A549 (cell line): ENCODE measurements at places on chromosomes 5 and 9.

GRCh38 chr9:76423216-76424177 is 29.3 kb upstream of the RFK start:
- DNase-seq = no peak

- DNase-seq = no peak
These were observed 17.8 kb upstream of the OLFM1 start for GRCh38 chr9:135069558-135070197.

- no peak for DNase-seq
These were observed 276.8 kb downstream of the GAS1 start for GRCh38 chr9:86670536-86670935.

DNA sequence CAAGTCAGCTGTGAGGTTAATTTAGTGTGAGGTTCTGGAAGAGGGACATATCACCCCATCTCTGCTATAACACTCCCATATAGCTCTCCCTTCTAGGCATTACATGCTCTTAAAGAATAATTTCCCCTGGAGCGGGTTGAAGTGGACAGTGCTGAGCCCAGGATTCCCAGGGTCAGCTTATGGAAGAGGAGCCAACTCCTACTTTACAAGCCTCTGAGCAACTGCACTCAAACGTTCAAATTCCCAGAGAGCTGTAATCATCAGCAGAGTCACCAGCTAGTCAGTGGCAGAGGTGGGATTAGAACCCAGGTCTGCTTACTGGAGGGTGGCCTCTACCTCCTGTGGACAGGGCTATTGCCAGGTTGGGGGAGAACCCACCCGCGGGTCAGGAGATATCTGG is 1.4 kb downstream of the NEURL1B start:
- no peak for DNase-seq

DNA sequence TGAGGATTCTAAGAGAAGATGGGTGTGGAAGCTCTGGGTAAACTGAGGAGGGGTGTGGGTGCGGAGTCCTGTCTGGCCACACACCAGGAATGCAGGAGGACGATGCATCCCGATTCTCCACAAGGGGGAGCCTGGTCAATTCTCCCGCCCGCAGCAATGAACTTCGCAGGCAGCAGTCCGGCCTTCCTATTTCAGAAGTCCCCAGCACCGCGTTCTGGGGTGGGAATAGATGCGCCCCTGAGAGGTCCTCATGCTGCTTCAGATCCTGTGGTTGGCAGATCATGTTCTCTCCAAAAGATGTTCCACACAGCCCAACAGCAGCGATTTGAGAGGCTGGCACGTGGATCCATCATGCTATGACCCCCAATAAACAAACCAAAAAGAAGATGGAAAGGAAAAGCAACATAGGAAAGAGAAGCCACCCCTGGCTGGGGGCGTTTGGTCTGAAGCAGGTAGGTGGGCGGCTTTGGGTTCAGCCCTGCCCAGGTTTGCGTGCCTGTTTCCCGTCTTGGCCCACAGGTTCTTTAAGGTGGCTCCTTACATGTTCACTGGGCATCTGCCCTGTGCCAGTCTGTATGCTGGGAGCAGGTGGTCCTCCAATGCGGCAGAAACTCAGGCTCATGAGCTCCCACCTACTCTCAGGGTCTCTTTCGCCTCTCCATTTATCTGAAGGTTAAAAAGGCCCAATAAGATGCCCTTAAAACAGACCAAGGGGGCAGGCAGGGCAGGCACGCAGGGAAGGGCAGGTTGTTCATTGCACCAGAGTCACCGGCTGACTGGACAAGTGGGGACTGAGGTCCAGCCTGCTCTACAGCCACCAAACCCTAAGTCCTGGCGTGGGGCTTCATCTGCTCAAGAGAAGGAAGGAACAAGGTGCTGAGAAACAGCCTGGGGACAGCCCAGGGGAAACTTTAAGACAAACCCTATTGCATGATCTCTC is 171.6 kb downstream of the PAX5 start:
- DNase-seq = peak; percentile 55

DNA sequence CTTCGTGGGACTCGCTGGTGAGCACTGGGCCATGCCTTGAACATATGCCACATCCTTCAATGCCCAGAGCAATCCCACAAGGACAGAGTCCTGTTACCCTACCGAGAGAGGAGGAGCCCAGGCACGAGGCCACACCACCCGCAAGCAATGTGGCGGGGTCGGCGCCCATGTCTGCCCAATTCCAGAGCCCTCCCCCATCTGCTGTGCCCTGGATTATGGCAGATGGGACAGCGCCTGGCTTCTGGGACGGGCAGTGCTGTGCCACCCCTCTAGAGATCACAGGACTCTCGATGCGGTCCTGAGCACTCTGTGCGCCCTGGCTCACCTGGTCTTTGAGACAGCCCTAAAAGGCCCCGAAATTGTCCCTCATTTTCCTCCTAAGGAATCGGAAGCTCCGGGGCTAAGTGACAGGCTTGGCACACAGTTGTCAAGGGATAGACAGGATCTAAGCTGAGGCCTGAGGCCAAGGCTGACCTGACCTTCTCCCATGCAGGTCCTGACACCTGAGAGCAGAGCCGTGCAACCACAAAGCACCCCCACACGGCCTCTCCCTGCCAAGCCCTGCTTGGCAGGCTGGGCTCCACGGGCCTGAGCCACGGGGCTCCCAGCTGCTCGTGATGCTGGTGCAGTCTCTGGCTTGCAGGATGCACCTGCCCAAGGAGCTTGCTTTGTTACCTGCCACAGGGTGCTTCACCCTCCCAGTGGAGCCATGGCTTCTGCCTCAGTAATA is 48.8 kb downstream of the PRRT1B start:
- DNase-seq = no peak

GRCh38 chr5:151870820-151871219 is 53.8 kb downstream of the GLRA1 start:
- peak; percentile 38 for DNase-seq

DNA sequence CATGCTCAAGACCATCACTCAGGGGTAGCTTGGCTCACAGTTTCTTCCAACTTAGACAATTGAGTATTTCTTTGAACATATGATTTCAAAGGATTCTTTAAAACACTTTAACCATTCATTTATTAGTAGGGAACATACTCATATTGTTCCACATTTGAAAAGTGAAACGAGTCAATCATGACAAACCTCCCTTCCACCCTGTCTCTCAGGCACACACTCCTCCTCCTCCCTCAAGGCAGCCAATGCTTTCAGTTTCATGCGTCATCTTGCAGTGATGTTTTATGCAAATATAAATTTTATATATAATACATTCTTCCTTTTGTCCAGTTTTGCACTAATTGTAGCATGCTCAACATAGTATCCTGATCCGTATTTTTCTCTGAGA is 126.0 kb upstream of the BOD1 start:
- DNase-seq = no peak

DNA sequence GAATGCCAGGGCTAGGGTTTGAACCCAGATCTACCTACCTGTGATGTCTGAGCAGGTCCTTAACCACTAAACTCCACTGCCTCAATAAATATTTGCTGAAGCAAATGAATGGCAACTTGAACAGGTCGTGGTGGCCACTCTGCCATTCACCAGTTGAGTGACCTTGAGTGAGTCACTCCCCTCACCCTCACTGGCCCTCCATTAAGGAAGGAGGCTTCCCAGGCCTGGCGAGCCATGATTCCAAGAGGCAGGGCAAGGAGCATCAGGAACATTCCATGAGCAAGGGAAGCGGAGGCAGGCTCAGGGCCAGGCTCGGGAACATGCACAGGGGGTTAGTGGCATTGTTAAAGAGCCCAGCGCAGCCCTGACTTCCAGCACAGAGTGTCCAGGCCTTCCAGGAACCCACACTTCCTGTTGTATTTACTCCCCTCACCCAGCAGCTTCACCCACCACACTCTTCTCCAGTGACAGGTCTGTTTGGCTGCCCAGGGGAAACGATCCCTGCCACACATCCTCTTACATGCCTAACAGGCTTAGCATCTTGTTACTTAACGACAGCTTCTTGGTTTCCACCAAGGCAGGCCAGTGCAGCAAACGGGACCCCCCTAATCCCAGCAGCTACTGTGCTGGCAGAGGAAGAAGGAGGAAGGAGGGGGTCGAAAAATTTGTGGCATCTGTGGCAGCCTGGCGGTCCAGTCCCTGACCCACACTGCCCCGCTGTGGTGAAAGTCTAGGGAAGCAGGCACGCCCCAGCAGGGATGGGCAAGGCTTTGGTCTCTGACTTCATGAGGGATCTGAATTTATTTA is 43.7 kb upstream of the TTC1 start:
- DNase-seq = peak; percentile 36

DNA sequence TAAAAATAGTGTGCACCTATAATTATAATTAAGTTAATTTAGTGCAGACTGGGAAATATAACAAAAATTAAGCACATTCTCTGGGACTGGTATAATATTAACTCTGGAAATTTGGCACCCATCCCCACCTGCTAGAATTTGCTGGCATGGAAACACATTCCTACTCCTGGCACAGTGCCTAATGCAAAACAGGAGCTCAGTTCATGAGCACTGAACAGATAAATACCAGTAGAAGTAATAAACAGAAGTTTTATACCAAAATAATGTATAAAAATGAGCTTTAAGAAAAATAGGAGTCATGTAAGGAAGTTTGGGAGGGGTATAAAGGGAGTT is 23.7 kb upstream of the NPR3 start:
- no peak for DNase-seq

DNA sequence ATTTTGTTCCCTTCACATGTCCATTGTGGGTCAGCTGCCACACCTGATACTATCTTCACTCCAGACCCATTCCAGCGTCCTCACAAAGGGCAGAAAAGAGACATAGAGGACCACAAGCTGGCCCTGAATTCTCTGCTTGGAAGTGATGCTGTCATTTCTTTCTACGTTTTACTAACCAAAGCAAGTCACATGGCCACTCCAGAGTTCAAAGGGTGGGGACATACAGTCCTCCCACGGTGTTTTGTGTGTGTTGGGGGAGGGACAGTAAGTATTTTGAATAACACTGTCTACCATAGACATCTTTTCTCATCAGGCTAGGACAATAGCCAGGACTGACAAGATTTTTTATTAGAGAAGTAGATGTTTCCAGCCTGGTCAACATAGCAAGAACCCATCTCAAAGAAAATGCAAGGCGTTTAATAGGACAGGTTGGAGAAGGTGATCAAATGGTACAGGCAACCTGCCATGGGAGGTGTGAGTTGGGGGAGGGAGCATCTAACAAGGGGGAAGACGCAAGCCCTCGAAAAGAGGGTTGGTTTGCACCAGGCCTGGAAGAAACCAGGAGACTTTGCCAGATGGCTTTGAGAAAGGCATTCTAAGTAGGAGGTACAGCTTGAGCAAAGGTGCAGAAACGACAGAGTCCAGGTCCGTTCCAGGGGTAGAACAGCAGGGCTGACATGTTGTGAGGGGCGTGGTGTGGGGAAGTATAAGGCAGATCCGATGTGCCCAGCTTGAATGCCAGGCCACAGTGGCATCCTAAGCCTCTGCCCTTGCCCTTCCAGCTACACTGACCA is 11.3 kb upstream of the GLIPR2 start:
- DNase-seq = no peak

- no peak for DNase-seq
These were observed 515.8 kb downstream of the KIF4B start for GRCh38 chr5:155529362-155529761.

- DNase-seq = no peak
These were observed 48.2 kb downstream of the EQTN start for GRCh38 chr9:27248702-27249101.
